Thoracic aorta (tissue), 2 donors: ENCODE measurements at places on chromosomes 4 and X. TPM values are rescaled to one million over a fixed set of nuclear protein-coding genes. Genes with fewer than 3 reads are reported as not detected.

The NUDT10 gene
- total RNA-seq: 0.41 TPM

The PRPS2 gene
- total RNA-seq: 20.5 TPM

DNA sequence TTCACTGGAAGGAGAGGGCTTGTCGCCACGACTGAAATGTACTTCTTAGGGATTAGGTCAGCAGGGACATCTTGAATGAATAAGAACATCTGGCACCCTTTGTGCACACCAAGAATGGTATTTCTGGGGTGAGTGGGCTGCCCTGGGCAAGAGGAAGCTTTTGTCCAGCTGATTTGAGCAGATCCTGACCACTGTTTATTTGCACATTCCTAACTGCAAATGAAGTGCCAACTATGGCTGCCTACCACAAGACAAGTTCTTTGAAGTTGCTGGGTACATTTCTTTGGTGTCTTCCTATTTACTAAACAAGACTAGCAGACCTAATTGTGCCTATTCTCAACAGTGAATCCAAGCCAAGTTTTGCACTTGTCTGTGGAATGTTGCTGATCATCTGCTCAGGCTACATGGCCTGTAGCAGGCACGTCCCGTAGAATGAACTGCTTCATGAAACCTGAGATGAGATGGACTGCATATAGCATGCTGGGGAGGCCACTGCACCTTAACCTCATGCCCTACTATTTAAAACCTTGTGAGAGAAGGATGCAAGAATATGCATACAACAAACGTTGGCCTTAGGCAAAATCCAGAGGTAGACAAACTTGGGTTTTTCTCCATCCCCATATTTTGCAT lies 45.0 kb downstream of the PIR start:
- H3K27ac ChIP-seq: no peak overlapping the region
- H3K27me3 ChIP-seq: no peaks in the 10 kb centered on the region

The RNF128 gene
- total RNA-seq: not detected

The PSAPL1 gene
- total RNA-seq: not detected

DNA sequence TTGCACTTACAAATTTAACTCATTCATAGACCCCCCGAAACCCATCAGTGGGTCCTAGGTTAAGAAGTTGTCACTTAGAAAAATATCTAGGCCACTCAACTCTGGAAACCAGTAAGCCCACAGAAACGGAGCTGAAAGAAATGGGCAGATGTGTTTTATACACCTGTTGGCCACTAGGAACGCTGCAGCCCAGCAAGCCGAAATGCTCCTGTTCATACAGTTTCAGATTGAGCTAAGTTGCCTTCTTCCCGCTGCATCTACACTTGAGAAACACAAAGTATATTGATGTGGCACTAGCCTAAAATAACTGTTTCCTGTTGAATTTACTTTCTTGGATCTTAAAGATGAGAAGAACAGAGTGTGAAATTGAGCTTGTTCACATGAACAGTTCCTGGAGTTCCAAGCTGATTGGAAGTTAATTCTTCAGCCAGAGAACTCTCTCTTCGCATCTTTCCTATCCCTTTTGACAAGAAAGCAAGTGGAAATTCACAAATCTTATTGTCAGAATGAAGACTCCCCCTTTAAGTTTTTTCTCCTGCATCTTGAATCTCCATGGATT lies 174.1 kb downstream of the RBMX2 start:
- no peak for DNase-seq
- no peaks in the 10 kb centered on the region for H3K36me3 ChIP-seq
- no peak overlapping the region for H3K4me3 ChIP-seq
- no peak overlapping the region for H3K27ac ChIP-seq
- H3K27me3 ChIP-seq: no peaks in the 10 kb centered on the region

- no peaks in the 10 kb centered on the region for H3K4me1 ChIP-seq
- H3K4me3 ChIP-seq: no peak overlapping the region
- no peak overlapping the region for H3K27ac ChIP-seq
- H3K36me3 ChIP-seq: no peaks in the 10 kb centered on the region
Measured at GRCh38 chrX:46386511-46386910, 158.7 kb downstream of the ZNF674 start.

GRCh38 chr4:18167831-18168230 lies 146.3 kb upstream of the LCORL start:
- H3K4me3 ChIP-seq: no peak overlapping the region
- H3K4me1 ChIP-seq: no peaks in the 10 kb centered on the region
- no peaks in the 10 kb centered on the region for H3K36me3 ChIP-seq

The ADH7 gene
- not detected for total RNA-seq

The RASL11B gene
- 5.0 TPM for total RNA-seq

DNA sequence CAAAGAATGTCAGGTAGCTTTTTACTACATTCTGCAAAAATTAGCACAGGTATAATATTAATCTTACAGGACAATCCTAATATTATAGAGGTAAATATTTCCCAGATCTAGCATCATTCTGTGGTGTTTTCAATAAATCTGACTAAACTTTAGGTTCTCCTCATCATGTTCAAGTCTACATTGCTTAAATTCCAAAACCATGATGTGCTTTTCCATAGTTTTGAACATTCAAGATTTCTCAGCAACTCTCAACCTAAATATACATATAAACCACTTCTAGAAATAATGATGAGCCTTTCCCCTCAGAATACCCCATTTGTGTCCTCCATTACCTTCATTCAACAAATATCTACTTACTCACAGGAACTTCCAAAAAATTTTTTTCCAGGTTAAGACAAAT lies 23.1 kb downstream of the EIF4E start:
- no peaks in the 10 kb centered on the region for H3K27me3 ChIP-seq
- DNase-seq: no peak
- no peak overlapping the region for H3K4me3 ChIP-seq
- H3K27ac ChIP-seq: no peak overlapping the region

The FREM3 gene
- 0.14 TPM for total RNA-seq

The SLITRK2 gene
- 0.14 TPM for total RNA-seq

GRCh38 chrX:287670-288069 lies 6.5 kb downstream of the PLCXD1 start:
- H3K27ac ChIP-seq: no peak overlapping the region
- H3K4me1 ChIP-seq: no peaks in the 10 kb centered on the region
- DNase-seq: no peak
- H3K4me3 ChIP-seq: no peak overlapping the region
- H3K27me3 ChIP-seq: no peaks in the 10 kb centered on the region
- peaks cover 11% of the 10 kb centered on the region for H3K36me3 ChIP-seq

GRCh38 chr4:88819818-88820697 lies 122.4 kb upstream of the NAP1L5 start:
- no peak for DNase-seq
- H3K4me3 ChIP-seq: peak overlapping the region; percentile 78
- H3K4me1 ChIP-seq: peaks cover 38% of the 10 kb centered on the region
- H3K27me3 ChIP-seq: no peaks in the 10 kb centered on the region
- H3K27ac ChIP-seq: peak overlapping the region; percentile 43

DNA sequence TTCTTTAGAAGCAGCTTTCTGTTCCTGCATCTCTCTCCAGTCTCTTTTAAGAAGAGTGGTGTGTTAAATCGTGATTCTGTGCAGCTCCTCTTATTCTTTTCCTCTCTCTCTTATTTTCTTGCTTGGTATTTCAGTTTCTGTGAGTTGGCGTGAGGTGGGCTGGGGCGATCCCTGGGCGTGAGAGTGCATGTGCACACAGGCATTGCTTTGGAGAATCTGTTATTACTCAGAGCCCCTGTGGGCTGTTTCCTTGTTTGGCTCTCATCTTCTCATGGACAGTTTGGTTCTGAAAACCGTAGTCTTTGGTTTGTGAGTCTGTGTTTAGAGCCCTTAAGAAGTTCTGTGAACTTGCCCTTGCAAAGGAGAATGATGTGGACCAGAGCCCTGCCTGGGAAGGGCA lies 97.2 kb upstream of the CLNK start:
- H3K27me3 ChIP-seq: no peaks in the 10 kb centered on the region
- no peaks in the 10 kb centered on the region for H3K36me3 ChIP-seq
- DNase-seq: no peak
- H3K4me3 ChIP-seq: no peak overlapping the region
- H3K27ac ChIP-seq: no peak overlapping the region
- no peaks in the 10 kb centered on the region for H3K4me1 ChIP-seq

The NHS gene
- 23.3 TPM for total RNA-seq

- peaks cover 5% of the 10 kb centered on the region for H3K36me3 ChIP-seq
- no peak for DNase-seq
- H3K27ac ChIP-seq: peak overlapping the region; percentile 34
- H3K4me1 ChIP-seq: peaks cover 10% of the 10 kb centered on the region
- no peak overlapping the region for H3K4me3 ChIP-seq
- no peaks in the 10 kb centered on the region for H3K27me3 ChIP-seq
Measured at GRCh38 chr4:55435141-55435841, 39.5 kb downstream of the TMEM165 start.

The NIPAL1 gene
- total RNA-seq: 2.4 TPM

DNA sequence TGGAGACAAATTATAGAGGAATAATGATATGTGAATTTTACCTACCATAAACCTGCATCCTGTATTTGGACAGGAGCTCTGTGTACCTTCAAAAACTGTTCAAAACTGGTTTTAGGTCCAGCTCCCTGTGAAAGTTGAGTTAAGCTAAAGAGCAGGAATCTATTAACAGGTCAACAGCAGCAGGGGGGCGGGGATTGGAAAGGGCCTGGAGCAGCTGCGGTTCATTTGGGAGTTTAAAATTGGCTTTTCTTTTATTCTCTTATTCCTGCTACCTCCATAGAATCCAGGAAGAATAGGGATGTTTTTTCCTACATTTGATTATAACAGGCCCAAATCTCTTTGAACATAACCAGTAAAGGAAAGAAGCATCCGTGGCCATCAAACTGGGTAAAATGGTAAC lies 23.8 kb downstream of the SHROOM3 start:
- H3K27ac ChIP-seq: peak overlapping the region; percentile 32
- DNase-seq: no peak
- no peaks in the 10 kb centered on the region for H3K36me3 ChIP-seq
- H3K4me1 ChIP-seq: peaks cover 16% of the 10 kb centered on the region
- peak overlapping the region; percentile 9 for H3K4me3 ChIP-seq

DNA sequence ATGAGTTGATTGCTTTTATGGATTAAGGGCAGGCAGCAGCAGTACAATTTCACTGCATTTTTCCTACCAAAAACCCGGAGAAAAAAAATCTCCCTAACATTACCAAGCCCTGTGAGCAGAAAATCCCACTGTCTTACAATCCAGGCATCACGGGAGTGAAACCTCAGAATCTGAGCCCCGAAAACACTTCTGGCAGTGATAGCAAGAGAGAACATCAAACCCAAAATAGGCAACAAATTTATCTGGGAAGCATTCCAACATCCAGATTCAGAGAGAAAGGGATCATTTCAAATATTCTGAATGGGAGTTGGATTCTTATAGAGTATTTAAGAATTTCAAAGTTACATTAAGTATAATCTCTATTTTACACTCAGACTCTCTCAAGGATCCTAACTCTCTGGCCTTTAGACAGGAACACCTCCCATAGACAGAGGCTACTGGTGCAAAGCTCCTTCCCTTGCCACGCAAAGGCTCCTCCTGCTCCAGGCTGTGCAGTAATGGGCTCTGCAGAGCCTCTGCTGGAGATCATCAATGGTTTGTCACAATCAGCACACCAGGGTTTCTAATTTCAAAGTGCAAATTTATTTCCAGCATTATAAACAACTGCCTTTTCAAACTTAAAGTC lies 256.9 kb downstream of the PARM1 start:
- DNase-seq: no peak
- H3K36me3 ChIP-seq: no peaks in the 10 kb centered on the region
- no peak overlapping the region for H3K4me3 ChIP-seq

DNA sequence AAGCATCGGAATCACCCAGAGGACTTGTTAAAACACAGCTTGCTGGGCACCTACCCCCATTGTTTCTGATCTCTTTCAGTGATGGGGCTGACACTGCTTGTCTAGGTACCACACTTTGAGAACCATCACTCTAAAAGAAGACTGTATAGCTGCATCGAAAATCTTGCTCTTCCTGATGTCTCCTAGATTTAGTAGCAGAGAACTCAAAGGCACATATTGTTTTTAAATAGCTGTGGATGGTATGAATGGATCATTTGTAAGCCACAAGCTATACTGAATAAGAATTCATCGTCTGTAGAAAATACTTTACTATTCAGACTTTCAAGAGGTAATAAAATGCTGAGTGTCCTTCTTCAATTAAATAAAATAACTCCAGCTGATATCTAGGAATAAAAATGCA lies 405.4 kb downstream of the ANKRD50 start:
- no peak for DNase-seq
- no peaks in the 10 kb centered on the region for H3K27me3 ChIP-seq
- no peaks in the 10 kb centered on the region for H3K36me3 ChIP-seq
- H3K4me3 ChIP-seq: no peak overlapping the region
- H3K27ac ChIP-seq: no peak overlapping the region
- H3K4me1 ChIP-seq: peaks cover 23% of the 10 kb centered on the region

GRCh38 chr4:106496061-106496460 lies 127.5 kb upstream of the GIMD1 start:
- H3K27ac ChIP-seq: no peak overlapping the region
- no peak overlapping the region for H3K4me3 ChIP-seq
- H3K4me1 ChIP-seq: no peaks in the 10 kb centered on the region
- no peak for DNase-seq

- no peaks in the 10 kb centered on the region for H3K36me3 ChIP-seq
- no peak for DNase-seq
- H3K27me3 ChIP-seq: no peaks in the 10 kb centered on the region
- no peak overlapping the region for H3K4me3 ChIP-seq
Measured at GRCh38 chr4:47382846-47383360, 80.6 kb downstream of the COMMD8 start.

DNA sequence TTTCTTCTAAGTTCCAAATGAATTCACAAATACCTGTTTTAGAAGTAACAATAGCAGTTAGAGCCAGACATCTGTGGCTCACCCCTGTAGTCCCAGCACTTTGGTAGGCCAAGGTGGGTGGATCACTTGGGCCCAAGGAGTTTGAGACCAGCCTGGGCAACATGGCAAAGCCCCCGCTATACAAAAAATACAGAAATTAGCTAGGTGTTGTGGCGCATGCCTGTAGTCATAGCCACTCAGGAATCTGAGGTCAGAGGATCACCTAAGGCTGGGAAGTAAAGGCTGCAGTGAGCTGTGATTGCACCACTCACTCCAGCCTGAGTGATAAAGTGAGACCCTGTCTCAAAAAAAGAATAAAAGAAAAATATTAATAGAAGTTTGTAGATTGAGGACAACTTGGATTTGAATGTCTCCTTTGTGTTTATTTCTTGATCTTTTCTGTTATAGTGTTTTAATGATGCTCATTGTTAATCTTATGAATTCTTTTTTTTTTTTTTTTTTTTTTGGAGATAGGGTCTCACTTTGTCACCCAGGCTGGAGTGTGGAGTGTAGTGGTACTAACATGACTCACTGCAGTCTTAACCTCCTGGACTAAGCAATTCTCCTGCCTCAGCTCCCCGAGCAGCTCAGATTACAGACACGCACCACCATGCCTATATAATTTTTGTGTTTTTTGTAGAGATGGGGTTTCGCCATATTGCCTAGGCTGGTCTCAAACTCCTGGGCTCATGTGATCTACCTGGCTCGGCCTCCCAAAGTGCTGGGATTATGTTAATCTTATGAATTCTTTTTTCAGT lies 30.7 kb upstream of the RAPGEF2 start:
- DNase-seq: no peak
- no peak overlapping the region for H3K27ac ChIP-seq
- H3K4me1 ChIP-seq: peaks cover 8% of the 10 kb centered on the region
- H3K36me3 ChIP-seq: no peaks in the 10 kb centered on the region

The CT45A10 gene
- not detected for total RNA-seq

- no peak overlapping the region for H3K4me3 ChIP-seq
- DNase-seq: no peak
- H3K27me3 ChIP-seq: no peaks in the 10 kb centered on the region
- H3K36me3 ChIP-seq: no peaks in the 10 kb centered on the region
- no peaks in the 10 kb centered on the region for H3K4me1 ChIP-seq
- no peak overlapping the region for H3K27ac ChIP-seq
Measured at GRCh38 chr4:90994851-90995574, 867.8 kb downstream of the CCSER1 start.

GRCh38 chr4:101711590-101712260 lies 78.8 kb upstream of the BANK1 start:
- no peak overlapping the region for H3K4me3 ChIP-seq
- no peaks in the 10 kb centered on the region for H3K4me1 ChIP-seq
- H3K36me3 ChIP-seq: no peaks in the 10 kb centered on the region
- no peaks in the 10 kb centered on the region for H3K27me3 ChIP-seq
